Foreskin fibroblast (primary cell): ENCODE measurements at places on chromosomes 3 and 15.

GRCh38 chr15:101664303-101664913, 12.2 kb upstream of the TM2D3 start:
- DNase-seq, result peak; percentile 26

GRCh38 chr3:78825858-78826215, 942.0 kb downstream of the ROBO1 start:
- no peak for DNase-seq

GRCh38 chr3:102530415-102531181, 95.8 kb downstream of the ZPLD1 start:
- DNase-seq, result peak; percentile 19

- DNase-seq, result no peak
Observed at GRCh38 chr3:59412516-59412915, 362.7 kb upstream of the CFAP20DC start.

GRCh38 chr15:81296186-81296585, 27.8 kb downstream of the STARD5 start:
- no peak for DNase-seq

GRCh38 chr15:86115145-86115801, 35.6 kb downstream of the AGBL1 start:
- no peak for DNase-seq

GRCh38 chr3:24523988-24524727, 29.5 kb upstream of the THRB start:
- no peak for DNase-seq

DNA sequence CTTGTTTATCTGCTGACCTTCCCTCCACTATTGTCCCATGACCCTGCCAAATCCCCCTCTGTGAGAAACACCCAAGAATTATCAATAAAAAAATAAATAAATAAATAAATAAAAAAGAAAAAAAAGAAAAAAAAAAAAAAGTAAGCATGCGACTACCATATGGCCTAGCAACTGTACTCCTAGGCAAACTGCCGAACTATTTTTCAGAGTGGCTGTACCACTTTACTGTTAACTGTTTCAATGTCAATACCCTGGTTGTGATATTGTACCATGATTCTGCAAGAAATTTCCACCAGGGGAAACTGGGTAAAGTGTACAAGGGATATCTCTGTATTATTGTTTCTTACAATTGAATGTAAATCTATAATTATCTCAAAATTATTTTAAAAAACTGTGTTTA, 41.3 kb upstream of the MAP4 start:
- peak; percentile 53 for DNase-seq

- DNase-seq, result peak; percentile 1
Observed at GRCh38 chr3:170330366-170330765, 27.1 kb upstream of the SKIL start.

GRCh38 chr15:57485869-57486268, 105.8 kb upstream of the MYZAP start:
- peak; percentile 89 for DNase-seq

GRCh38 chr3:155342344-155342743, 48.9 kb upstream of the STRIT1 start:
- no peak for DNase-seq

DNA sequence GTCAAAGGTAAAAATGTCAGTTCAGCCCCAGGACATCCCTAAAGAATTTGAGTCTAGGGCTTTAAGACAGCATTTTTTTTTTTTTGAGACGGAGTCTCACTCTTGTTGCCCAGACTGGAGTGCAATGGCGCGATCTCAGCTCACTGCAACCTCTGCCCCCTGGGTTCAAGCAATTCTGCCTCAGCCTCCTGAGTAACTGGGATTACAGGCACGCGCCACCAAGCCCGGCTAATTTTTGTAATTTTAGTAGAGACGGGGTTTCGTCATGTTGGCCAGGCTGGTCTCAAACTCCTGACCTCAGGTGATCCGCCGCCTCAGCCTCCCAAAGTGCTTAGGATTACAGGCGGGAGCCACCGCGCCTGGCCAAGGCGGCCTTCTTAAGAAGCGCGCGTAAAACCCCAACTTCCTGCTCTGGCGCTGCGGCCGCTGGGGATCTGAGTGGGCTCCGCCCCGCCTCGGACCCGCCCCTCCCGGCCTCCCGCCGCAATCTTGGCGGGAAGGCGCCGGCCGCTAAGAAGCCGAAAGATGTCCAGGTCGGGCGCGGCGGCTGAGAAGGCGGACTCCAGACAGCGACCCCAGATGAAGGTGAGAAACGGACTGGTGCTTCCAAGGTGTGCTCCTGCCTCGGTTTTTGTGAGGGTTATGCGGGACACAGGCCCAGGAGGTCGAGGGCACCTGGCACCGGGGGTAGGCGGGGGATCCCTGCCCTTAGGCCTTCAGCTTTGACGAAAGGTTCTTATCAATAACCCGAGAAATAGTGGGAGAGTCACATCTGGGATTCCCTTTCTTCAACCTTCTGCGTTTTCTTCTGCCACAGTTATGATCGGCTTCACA, at the start of gene WDR76:
Gene WDR76 (plus strand): TSS at position 495 of the 834 bp plus-strand sequence. CDS start 31 bp downstream, at position 526.
- DNase-seq, result peak; percentile 91

- no peak for DNase-seq
Observed at GRCh38 chr15:81292523-81293001, 31.4 kb downstream of the STARD5 start.

DNA sequence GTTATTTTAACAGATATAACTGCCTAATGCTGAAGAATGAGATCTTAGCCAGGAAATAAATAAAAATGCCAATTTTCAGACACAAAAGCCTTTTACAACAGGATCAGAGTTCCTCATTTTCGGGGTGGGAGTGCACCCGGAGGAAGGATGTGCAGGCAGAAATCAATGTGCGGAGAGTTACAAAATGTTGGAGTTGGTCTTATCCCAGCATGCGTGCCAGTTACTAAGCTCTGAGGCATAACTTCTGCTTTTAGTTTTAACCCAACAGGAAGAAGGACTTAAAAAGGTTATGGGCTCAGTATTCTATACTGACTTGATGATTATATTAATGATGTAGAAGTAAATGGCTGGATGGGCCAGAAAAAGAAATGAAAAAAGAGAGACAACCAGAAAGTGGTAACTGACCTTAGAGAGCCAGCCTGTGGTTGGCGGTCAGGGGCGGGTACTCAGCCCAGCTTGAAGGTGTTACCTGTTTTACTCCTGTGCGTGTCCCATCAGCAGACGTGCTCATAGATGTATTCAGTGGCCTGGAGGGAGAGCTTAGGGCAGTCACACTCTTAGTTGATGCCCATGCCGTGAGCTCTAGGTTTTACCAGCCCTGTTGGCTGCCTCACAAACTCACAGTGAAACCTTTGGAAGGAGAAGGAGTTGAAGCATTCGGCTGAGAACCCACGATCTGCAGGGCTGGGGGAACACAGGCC, 164.7 kb downstream of the SV2B start:
- no peak for DNase-seq
